CD4-positive, alpha-beta T cell (primary cell): ENCODE measurements at places on chromosomes 2 and 18.

DNA sequence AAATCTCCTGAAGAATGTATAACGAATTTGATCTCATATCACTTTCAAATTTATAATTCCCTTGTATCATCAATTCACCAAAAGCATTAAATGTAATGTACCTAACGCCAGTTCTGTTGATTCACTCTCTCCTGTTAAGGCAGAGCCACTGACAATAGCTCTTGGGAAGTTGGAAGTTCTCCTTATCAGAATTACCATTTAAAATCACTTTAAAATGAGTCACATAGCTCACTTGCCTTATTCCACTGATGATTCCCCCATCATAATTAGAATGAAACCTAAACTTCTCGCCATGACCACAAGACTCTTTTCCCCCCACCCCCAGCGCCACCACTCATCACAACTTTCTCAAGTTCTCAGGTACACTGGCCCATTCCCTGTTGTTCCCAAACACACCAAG, 117.1 kb downstream of the PID1 start:
- no peak for DNase-seq

DNA sequence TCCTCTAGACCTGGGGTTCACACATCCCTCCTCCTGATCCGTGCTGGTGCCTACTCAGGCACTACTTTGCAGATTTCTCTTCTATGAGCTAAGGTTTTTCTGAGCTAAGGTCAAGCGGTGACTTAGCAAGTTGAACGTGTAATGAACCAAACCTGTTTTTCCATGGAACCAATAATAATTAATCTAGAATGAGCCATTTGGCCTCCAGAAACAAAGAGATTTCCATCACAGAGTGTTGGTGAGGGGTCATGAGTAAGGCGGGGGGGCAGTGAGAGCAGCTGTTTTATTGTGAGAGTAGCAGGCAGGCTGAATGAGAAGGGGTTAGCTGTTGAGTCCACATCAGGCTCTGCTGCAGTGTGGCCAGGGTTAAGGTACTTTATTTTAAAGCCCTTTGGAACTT, 112.0 kb upstream of the FOSL2 start:
- DNase-seq = no peak

DNA sequence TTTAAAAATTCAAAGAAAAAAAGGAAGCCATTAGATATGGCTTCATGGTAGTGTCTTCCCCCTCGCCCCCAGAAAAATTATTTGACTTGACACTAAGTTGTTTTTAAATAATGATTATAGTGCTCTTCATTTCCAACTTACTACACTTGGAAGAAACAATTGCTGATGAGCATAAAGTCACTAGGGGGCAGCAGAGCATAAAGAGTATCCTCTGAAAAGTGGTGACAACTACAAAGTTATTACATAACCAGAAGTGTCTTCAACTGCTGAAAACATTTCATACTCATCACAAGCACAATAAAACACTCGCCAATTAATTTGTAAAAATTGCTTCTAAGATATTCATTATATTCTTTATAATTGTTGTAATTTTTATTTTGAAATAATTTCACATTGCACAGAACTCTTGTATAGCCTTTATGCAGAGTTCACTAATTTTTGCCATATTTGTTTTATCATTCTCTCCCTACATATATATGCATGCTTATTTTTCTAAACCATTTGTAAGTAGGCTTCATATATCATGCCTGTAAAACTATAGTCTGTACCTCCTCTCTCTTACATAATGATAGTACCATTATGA, 54.9 kb downstream of the EXOC6B start:
- DNase-seq = peak; percentile 73

GRCh38 chr2:233862261-233862768, 5.9 kb downstream of the MSL3B start:
- no peak for DNase-seq

DNA sequence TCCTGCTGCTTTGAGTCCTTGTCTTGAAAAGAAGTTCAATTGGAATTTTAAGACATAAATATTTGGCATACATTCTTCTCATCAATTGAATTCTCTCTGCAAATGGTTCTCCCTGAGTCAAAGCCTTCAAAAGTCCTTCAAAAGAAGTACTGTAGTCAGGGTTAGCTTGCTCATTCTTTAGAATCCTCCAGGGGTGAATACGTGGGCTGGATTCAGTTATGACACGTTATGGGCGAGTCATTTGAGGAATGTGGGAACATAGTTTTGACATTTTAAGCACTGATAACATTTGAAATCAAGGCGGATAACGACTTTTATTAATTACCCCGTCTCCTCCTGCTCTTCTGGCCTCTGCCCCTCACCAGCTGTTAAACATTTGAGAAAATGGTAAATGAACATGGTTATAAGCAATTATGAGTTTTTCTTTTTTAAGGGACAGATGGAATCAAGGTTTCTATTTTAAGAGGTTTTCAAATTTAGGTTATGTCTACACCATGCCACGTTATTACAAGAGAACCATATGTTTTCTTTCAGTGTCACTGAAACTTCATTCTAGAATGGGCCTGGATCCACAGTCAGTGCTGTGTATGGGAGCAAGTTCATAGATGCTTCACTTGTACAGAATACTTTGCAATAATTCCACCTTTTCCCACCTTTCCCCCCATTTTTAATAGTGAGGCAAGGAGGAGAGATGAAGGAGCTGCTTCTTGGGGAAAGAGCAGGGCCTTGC, 273.1 kb downstream of the TSN start:
- DNase-seq = no peak

DNA sequence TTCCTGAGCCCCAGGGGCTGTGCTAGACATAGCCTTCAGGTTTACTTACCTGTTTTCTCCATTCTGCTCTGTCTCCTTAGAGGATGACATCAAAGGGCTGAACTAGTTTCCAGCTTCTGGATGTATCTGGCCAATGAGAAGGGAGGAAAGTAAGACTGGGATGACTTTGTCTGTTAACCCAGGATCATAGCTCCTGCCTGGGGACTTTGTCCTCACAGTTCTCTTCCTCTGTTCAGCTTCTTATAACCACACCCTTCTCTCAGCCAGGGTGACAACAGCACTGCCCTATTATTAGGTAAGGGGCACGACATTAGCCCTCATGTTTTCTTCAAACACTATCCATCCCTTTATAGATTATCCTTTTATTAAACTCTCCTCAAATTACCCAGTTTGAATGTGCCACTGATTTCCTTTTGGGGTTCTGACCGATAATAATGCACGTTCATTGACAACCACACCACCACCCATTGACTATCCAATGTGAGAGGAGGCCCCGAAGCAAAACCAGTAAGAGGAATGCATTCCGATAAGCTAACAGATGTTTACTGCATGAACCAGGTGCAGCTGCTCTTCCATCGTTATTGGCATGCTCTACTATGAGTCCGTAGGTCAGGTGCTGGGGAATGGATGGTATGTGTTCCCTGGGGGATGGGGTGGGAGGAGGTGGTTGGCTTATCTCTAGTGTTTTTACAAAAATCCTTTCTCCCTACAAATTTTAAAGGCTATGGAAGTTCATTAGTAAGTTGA, 23.5 kb downstream of the TSN start:
- no peak for DNase-seq

GRCh38 chr2:241701399-241702154, at the start of gene ING5:
TSS of gene ING5 (plus strand) at chr2:241702039. CDS start at chr2:241702066, 27 bp downstream.
- DNase-seq = peak; percentile 96

- no peak for DNase-seq
Observed at GRCh38 chr18:9048808-9049494, 53.5 kb upstream of the NDUFV2 start.

- DNase-seq = no peak
Observed at GRCh38 chr18:62781893-62782292, 66.6 kb downstream of the PHLPP1 start.

DNA sequence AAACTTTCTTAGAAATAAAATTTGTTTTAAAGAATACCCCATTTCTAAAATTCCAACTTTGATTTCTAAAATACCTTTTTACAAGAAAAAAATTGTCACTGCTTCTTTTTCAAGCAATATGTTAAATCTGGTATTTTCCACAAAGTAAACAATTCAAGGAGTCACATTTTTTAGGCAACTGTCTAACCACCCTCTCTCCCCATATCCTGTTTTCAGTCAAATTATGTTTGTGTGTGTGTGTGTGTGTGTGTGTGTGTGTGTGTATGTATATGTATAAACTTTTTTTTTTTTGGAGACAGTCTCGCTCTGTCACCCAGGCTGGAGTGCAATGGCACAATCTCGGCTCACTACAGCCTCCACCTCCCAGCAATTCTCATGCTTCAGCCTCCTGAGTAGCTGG, 59.3 kb downstream of the ADNP2 start:
- DNase-seq = no peak

DNA sequence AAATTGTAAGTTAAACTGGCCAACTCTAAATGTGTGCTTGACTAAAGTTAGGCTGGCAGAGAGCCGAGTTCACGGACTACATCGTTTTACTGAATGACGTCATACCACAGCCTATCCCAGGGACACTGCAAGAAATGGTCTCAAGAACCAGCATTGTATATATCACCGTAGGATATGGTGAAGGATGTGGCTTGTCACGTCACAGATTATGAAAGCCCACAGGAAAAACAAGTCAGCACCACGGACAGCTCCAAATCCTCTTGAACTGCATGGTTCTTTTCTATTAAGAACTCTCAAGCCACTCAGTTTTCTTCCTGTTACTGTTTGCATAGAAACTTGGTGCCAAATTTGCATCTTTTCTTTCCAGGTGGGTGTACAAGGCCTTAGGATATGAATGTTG, 85.1 kb upstream of the ACAA2 start:
- peak; percentile 52 for DNase-seq

DNA sequence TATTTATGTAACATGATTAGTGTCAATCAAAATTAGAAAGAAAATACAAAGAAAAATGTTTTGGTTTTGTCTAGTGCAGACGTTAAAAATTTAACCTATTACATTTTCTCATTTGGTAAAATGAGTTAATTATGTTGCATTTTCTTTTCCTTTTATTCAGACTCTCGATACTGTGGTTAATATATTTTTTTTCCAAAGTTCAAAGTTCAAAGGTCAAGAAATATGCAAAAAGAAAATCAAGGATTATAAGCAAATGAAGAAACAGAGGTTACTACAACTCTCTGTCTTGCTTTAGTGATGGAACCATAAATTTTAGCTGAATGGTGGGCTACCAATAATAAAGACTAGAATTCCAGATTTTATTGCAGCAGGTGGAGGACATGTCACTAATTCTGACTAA, 133.3 kb upstream of the TFPI start:
- no peak for DNase-seq

GRCh38 chr18:74963820-74964446, 245.0 kb downstream of the PTGR3 start:
- DNase-seq = peak; percentile 19

- no peak for DNase-seq
Observed at GRCh38 chr2:10716581-10716980, 4.8 kb upstream of the ATP6V1C2 start.

DNA sequence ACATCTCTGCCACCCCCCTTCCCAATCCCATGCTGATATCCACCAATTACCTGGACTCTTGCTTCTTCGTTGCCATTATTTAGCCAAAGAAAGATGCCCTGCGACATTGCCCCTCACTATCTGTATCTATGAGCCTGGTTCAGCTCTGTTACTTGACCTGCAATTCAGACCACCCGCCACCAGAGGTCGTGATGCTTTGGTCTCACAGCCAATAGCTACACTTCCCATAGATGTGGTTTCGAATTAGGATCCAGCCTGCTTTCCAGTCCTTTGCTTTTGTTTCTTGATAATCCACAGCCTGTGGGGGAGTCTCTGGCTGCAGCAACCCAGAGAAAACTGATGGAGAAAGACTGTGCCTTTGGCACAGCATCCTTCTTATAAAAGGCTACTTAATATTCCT, 239.4 kb downstream of the KLHL29 start:
- DNase-seq = no peak

DNA sequence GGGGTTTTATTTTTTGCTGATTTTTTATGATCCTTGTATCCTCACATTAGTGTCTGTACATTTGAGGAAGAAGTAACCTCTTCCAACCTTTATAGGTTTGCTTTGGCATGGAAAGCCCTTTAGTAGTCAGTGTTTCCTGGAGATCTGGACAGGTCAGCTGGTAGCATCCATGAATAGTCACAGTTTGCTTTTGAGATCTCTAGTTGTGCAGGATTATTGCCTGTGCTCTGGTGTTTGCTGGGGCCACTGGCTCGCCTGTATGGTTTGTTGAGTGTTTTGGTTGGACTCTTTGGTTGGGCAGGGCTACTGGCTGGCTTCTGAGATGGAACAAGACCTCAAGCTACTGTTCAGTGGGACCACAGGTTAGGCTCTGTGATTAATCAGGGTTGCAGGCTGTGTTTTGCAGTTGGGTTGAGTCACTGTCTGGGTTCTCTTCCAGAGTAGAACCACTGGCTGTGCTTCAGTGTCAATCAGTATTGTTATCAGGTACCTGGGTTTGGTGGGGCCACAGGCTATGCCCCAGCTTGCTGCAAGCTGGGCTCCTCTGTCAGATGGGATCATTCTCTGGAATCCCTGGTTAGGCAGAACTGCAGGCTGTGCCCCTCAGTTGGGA, 20.0 kb downstream of the SP140L start:
- DNase-seq = no peak

- no peak for DNase-seq
Observed at GRCh38 chr2:126781806-126782205, 116.9 kb upstream of the TEX51 start.

- no peak for DNase-seq
Observed at GRCh38 chr2:28148566-28148965, 244.1 kb upstream of the FOSL2 start.

GRCh38 chr18:47342566-47342965, 91.1 kb upstream of the SKOR2 start:
- no peak for DNase-seq

DNA sequence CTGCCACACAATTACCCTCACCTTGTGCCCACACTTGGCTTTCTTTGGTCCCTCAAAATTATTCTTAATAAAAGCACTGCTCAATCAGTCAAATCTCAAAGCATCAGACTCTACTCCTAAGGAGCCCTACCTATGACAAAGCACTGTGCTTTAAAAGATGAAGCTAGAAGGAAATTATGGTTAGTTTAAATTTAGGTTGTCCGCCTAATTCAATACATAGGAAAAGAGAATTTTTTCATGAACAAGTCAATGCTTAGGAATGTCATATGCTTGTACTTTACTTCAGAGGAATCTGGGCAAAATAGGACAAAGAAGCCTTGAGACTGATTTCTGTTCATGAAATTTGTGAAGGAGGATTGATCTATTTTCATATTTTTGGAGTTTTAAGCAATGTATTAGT, 726.4 kb upstream of the CDH2 start:
- DNase-seq = no peak

DNA sequence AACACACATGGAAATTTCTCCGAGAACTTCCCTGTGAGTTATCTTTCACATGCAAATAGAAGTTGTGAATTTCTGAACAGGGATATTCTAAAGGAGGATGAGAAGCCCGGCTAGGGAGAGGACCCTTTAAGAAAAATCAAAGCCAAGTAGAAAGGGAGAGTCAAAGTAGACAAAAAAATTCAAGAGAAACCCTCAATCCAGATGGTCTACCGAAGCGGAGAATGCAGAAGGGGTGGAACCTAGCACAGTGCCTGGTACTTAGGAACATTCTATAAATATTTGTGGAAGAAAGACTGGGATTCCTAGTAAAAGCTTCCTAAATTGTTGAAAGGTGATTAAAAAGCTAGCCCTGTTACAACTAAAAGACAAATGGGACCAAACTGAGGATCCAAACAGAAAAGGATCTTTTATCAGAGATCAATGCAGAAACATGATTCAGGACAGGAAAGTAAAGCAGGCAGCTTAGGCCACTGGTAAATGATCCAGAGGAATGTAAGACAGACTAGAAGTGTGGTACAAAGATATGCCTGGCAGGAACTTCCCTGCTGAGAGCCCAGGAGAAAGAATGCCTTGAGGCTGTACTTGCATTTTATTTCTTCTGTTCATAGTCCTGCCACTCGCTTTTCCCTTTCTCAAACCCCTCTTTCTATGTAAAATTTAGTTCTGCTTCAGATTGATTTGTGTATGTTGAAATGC, 19.5 kb upstream of the GLS start:
- no peak for DNase-seq

- no peak for DNase-seq
Observed at GRCh38 chr2:241862093-241862492, 3.4 kb upstream of the PDCD1 start.
